ENCODE measurements at places on chromosomes 13 and 19.

- no peak for DNase-seq
Observed at GRCh38 chr13:111620586-111620985, 300.1 kb downstream of the TEX29 start.

DNA sequence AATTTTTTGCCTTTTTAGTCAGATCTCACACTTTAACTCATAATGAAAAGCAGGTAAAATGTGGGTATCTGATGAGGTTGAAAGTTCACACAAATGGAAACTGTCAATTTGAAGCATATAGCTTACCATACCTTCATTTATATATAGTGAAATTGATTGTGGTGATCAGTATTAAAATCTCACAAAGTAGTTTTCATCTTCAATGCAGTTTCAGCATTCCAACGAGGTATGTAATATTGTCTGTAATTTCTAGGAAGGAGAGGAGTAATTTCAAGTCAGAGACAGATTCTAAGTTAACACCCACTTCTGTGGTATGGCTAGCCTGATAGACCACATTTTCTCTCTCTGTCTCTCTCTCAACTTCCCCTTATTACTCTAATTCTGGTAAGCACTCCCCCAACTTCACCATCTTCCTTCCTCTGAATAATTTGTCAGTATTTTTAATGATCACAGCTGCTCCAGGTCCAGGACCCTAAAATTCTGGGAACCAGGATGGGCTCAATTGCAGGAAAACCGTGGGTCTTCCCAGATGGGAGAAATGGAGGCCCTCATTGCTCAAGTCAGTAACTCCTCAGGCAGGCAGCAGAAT lies 455.7 kb downstream of the FGF9 start:
- no peak for DNase-seq

GRCh38 chr19:35501684-35502083 lies 11.4 kb upstream of the KRTDAP start:
- DNase-seq: no peak

GRCh38 chr19:7674010-7675005 lies 2.6 kb upstream of the MCEMP1 start:
- no peak for DNase-seq

GRCh38 chr13:113114511-113115362 lies 7.9 kb upstream of the F10 start:
- DNase-seq: no peak

All from stimulated activated CD4-positive, alpha-beta T cell treated with anti-CD3 and anti-CD28 coated beads, TNF-alpha, amount 100 ng/mL, for 4 hours (primary cell).